RPMI7951 (cell line): ENCODE measurements at places on chromosomes 12 and 14.
A peak's percentile ranks its signal among the peaks of the same experiment; 100 is the strongest.

DNA sequence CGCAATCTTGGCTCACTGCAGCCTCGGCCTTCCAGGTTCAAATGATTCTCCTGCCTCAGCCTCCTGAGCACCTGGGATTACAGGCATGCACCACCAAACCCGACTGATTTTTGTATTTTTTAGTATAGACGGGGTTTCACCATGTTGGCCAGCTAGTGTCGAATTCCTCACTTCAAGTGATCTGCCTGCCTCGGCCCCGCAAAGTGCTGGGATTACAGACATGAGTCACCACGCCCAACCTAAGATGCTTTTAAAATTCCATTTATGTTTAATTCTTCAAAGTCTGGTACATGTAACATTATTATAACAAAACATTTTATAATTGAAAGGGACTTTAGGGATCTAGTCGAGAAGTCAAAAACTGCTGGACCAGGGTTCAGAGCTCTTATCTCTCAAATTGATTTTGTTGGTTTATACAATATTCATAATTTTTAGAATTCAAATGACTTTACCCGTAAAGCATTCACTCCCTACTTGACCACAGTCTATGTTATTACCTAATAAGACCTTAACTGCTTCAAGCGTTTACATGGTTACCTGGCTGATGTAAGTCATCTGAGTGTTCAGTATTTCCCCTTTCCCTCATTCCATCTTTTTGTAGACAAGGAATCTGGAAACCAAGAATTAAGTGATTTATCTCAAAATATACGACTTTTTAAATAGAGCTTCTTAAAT is 28.2 kb downstream of the RAP1B start:
- DNase-seq, result no peak

DNA sequence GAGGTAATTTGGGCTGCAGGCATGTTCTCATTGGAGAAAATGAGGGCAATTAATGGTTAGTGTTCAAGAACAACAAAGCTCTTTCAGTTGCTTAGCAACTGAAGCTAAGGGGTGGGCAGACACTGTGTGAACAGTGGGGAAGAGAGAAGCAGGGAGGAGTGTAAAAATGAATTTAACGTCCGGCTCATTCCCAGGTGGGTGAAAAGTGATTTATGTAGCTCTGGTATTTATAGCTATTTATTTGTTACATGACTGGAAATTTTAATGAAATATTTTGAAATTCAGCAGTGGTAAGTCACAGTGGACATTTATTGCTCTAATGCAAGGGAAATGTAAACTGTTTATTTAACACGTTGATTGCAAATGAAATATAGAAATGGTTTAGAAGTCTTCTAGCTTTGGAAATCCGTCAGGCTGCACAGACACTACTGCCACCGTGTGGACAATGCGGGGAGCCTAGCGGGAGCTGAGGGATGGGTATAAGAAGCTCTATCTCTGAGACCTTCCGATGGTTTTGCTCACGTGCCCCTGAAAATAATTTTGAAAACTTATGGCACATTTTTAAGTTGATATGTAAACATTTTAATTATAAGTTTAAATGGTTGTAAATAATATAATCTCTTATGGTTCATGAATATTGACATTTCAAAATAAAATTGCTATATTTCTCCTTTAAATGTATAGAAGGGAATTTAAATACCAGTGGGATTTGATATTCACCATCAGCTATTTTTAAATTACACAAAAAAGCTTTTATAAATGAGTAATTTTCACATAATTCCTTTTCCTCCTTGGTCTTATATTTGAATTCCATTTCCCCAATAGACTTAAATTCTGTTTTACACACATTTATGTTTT is 54.4 kb downstream of the E2F7 start:
- DNase-seq, result peak; percentile 61

- DNase-seq, result peak; percentile 46
Measured at GRCh38 chr12:90909069-90909770, 45.8 kb downstream of the CCER1 start.

DNA sequence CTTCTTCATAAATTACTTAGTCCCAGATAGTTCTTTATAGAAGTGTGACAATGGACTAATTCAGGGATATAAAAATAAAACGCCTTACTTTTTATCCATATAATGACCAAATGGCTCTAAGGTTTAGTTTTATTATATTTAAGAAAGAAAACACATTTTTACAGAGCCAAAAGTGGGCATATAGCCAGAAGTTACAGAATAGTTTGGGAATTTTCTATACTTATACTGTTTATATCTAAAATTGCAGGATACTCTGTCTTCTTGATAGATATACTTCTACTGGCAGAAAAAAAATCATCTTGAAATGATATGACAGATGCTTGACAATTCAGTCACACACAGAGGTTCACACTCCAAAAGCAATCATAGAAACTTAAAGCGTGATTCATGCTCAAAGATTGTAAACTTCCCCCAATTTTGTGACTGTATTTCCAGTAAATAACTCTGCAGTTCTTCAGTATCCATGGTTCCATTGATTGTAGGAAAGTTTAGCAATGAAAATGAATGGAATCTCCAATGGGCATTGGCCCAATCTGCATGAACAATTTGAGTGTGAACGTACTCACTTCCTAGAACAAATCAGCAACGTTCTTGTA is 307.8 kb downstream of the NOVA1 start:
- DNase-seq, result peak; percentile 2

DNA sequence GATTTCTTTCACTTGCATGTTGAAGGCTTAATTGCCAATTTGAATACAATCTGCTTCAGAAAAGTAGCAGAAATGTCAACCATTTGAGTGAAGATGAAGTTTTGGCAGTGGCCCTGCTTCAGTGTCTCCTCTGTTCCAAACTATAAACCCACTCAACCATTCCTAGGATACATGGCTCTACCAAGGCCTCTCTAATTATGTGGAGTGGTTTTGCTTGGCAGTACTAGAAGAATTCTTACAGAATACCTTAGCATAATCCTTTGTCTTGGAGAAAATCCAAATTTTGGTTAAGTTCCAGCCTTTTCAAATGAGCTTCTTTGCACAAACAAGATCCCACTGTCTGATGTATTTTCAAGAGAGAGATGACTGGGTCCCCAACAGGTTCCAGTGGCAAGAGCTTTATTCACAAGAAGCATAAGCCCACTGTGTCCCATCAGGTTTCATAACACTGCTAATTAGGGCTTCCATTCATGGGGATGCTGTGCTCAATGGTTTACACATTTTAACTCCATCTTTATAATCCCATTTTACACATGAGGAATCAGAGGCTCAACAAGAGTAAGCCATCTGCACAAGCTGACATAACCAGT is 234.5 kb downstream of the IPO8 start:
- DNase-seq, result no peak

DNA sequence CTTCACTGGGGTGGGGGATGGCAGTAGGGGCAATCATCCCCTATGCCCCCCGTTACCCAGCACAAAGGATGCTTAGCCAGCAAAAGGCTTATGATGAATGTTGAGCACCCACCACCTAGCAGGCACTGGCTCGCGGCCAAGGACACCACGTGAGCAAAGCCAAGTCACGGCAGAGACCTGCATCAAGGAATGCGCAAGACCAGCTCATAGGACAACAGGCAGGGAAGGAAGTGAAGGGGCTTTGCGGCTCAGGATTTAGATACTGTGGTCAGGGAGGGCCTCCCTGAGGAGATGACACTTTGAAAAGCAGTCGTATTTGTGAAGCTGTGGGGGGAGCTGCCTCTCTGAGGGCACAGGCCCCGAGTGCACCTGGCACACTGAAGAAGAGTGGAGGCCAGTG is 32.8 kb downstream of the SH2B3 start:
- peak; percentile 72 for DNase-seq

GRCh38 chr14:65938738-65939137 is 526.2 kb downstream of the FUT8 start:
- no peak for DNase-seq

- no peak for DNase-seq
Measured at GRCh38 chr12:131351319-131352028, 359.4 kb upstream of the SFSWAP start.

DNA sequence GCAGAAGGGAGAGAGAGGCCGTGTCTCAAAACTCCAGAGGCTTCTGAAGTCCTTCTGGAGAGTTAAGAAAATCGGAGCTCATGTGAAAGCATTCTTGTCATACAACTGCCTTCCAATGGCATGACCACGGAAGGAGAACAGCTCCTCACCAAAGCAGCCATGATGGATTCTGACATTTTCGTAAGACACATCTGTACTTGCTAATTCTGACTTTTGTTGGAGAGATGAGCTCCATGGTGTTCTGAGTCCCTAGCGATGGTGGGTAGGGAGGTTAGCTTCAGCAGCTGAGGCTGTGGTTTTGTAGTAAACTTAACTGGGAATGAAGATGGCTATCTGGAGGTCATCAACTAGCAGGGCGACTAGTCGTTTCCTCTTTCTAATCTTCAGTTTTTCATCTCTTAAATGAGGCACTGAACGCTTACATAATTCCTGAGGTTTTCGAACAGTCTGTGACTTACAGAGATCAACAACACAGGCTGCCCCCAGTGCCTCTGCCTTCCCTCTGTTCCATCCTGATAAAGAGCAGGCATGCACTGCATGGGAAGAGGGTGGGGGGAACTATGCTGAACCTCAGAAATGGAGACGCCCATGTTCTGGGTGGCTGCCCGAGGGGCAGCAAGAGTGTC is 28.6 kb upstream of the DICER1 start:
- no peak for DNase-seq

GRCh38 chr14:57168138-57168679 is 100.5 kb downstream of the EXOC5 start:
- no peak for DNase-seq

DNA sequence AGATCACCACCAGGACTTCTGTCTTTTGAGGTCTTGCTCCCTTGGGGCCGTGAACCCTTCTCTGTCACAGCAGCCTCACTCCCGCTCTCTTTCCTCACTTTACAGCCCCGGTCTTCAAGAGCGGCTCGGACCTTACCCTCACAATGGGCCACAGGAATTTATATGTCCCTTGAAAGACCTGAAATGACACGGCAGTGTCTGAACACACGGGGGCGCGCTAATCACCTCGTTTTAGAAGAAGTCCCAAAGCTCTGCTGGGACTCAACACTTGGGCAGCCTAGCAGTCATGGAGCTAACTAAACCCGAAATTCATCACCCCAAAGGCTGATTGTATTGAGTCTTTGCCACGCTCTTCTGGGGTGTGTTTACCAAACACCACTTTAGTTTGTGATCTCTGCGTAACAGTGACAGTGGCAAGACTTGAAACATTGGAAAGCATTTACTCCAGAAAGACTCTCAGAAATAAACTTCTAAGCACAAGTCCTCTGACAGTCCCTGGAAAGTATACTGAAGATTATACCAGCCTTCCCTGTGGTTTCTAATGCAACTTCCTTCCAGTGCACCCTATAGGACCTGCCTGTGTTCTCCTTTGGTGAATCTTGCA is 29.0 kb downstream of the SERPINA11 start:
- DNase-seq, result peak; percentile 64

DNA sequence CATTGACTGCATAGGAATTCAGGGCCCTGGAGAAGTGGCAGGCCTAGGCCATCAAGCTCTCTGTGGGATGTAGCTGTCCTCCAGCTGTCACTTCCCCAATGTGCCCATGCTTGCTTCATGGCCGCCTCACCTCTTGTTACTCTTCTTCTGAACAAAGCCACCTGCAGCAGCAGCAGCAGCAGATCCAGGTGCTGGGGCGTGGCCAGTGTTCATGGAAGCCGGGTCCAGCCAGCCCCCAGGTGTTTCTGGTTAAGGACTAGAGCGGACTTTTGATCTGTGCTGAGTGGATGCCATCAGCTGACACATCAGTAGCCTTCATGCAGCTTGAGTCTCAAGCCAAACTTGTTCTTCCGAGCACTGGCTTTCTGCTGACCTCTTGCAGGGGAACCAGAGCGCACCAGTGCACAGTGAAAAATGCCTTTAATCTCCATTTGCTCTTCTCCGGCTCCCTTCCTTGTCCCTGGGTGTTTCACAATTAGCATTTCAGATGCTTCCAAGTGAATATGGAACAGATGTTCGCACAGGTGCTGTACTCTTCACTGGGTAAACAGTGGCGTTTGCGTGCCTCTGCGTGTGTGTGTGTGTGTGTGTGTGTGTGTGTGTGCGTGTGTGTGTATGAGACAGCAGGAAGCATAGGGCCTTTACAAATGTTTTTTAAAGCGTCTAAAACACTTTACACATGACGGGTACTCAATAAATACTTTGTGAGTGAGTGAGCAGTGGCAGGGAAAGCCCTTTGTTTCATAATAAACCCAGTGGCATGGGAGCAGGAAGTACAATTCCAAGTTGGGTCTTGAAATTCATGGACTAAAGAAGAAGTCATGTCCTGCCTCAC is 20.1 kb downstream of the TPCN1 start:
- DNase-seq, result peak; percentile 99

DNA sequence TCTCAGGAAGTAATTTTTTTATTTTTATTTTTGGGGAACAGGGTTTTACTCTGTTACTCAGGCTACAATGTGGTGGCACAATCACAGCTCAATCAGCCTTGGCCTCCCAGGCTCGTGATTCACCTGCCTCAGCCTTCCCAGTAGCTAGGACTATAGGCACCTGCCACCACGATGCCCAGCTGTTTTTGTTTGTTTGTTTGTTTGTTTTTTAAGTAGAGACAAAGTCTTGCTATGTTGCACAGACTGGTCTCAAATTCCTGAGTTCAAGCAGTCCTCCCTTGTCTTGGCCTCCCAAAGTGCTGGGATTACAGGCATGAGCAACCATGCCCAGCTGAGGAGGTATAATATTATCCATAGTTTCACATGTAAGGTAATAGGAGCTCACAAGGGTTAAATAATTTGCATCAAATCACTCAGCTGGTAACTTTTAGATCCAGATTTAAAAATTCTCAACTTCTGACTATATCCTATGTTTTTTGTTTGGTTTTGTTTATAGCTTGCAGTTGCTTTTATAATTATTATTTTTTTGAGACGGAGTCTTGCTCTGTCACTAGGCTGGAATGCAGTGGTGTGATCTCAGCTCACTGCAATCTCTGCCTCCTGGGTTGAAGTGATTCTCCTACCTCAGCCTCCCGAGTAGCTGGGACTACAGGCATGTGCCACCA is 629.3 kb downstream of the DIO2 start:
- DNase-seq, result no peak

DNA sequence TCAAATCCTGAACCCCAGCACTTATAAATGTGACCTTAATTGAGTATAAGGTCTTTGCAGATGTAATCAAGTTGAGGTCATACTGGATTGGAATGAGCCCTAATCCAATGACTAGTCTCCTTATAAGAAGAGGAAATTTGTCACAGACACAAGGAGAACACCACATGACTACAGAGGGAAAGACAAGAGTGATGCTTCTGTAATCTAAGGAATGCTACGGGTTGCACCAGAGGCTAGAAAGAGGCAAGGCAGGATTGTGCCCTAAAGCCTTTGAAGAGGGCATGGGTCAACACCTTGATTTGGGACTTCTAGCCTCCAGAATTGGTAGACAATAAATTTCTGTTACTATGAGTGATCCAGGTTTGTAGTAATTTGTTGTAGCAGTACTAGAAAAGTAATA is 135.0 kb downstream of the FOXG1 start:
- no peak for DNase-seq

- DNase-seq, result no peak
Measured at GRCh38 chr12:48334808-48335207, 15.9 kb downstream of the ZNF641 start.
